NCI-H1417 treated with DMSO at 0.1 percent for 48 hours (cell line): ENCODE measurements at places on chromosomes 1 and 21.
A peak's percentile ranks its signal among the peaks of the same experiment; 100 is the strongest.

DNA sequence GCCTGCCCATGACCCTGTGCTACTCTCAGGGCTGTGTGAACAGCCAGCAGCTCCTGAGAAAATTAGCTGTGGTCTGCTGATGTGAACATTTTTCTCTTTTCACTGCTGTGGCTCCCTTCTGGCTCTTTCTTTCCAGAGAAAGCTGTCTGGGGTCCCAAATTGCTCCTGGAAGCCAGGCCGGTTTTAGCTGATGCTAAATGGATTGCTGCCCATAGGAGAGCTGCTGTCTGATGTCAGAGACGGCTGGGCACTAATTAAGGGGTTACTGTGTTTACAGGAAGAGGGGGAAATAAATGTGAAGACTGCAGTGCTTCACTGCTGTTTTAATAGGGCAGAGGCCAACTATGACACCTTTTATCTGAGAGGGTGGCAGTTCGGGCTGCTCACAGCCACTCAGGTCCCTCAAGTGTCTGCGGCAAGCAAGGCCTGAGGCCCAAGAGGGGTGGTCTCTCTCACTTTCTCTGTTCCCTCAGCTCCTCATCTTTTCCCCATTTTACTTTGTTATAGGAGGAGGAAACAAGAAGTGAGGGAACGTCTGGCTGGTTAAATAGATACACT lies 106.0 kb upstream of the GNG12 start:
- peak; percentile 41 for DNase-seq

GRCh38 chr1:112461200-112461871 lies 47.4 kb upstream of the WNT2B start:
- DNase-seq = no peak

DNA sequence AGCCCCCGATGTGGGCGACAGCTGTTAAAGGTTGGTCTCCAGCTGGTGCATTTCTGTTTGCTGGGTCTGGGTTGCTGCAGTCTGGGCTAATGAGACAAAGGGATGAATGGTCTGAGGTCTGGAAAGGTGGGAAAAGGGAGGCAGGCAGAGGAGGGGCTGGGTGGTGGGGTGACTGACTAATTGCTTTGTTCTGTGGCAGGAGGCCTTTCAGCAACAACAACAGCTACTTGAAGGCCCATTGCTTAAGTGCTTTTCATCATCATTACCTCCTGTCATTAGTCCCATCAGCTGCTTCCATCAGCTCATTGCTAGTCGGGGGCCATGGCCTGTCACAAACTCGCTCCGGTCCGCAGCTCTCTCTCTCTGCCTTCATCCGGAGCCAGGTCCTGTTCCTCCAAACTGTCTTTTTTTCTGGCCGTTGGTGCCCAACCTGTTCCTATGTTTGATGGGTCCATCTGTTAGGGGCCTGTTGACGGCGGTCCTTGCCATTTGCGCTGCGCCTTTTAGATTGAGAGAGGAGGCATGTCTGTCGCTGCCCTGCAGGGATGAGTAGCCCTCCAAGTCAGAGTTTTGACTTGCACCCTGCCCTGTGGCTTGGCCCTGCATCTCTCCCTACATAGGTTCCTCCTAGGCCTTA lies 105.6 kb upstream of the PLXNA2 start:
- DNase-seq = peak; percentile 65

DNA sequence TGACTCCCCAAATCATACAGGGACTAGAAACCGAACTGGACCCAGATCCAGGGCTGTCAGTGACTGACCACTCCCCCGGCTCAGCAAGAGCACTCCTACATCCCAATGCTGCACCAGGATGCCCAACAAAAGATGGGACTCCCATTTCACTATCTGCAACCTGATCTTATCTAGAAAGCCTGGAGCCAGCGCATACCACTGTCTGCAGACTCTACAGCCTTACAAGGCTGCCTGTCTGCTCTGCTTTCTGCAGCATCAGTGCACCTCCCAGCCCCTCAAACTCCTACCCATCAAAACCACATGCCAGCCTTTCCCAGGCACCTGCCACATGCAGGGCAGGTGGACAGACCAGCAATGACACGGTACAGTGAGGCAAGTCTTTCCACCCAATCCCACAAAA lies 52.2 kb downstream of the SSBP3 start:
- no peak for DNase-seq

DNA sequence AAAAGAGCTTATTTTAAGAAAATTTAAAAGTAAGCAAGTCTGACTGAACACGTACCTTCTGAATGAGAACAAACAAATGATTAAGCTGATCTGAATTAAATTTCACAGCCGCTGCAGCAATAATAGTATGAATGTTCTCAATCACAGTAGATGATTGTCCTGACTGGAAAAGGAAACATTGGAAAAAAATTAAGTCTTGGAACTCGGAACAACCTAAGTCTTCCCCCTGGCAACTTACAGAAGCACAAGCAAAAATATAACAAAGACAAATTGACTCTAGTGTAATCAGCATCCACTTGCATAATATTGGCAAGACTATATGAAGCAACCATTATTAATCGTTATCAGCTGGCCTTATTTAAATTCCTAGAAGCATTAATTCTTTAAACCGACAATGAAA lies 60.5 kb downstream of the USP24 start:
- DNase-seq = no peak

- DNase-seq = no peak
These were observed 16.5 kb downstream of the MYBPH start for GRCh38 chr1:203158960-203159665.

- DNase-seq = no peak
These were observed 36.6 kb downstream of the H3-3A start for GRCh38 chr1:226098870-226099835.

GRCh38 chr1:84254703-84255238 lies 46.7 kb upstream of the SAMD13 start:
- no peak for DNase-seq

- no peak for DNase-seq
These were observed 110.1 kb upstream of the VAV3 start for GRCh38 chr1:108075055-108075454.

GRCh38 chr1:153394391-153394790 lies 3.5 kb upstream of the S100A8 start:
- no peak for DNase-seq

DNA sequence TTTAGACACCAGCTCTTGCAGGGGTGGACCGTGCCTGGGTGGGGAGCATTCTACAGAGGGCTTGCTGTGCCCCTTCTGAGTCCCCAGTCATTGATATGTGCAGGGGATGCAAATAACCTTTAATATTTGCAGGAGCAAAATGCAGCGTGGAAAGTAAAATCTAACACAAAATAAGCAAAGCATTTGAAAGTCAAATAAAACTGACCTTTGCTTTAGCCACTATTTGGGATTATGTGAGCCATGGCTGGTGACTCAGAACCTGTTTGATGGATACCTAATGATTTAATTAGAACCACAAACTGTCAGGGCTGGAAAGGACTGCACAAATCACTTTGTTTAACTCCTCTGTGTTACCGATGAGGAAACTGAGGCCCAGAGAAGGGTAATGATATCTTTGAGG lies 377.5 kb downstream of the HHAT start:
- no peak for DNase-seq

DNA sequence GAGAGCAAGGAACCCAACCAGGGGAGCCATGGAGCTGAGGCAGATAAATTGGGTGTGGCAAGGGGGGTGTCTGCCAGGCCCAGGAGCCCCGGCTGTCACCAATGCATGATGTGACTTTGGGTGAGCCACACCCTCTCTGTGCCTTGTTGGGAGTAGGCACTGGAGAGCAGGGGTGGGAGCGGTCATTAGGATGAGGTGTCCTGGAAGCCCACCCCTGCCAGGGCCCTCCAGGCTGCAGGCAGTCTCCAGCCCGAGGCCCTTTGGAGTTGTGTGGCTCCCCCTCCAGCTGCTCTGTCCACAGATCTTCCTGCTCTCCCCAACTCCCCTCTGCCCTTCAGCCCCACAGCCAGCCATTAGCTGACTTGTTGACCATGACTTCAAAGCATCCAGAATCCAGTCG lies 11.4 kb downstream of the MX2 start:
- DNase-seq = no peak

- DNase-seq = no peak
These were observed 76.9 kb upstream of the RGS18 start for GRCh38 chr1:192081359-192081758.

- no peak for DNase-seq
These were observed 3.2 kb upstream of the MYOC start for GRCh38 chr1:171655746-171656116.

GRCh38 chr1:245412306-245412705 lies 257.5 kb downstream of the KIF26B start:
- no peak for DNase-seq

- DNase-seq = no peak
These were observed 8.4 kb upstream of the USP33 start for GRCh38 chr1:77768006-77768405.
